Stimulated activated CD4-positive, alpha-beta T cell treated with anti-CD3 and anti-CD28 coated beads, Interleukin-15, amount 100 ng/mL, for 1 hour (primary cell): ENCODE measurements at places on chromosomes 3 and 15.

DNA sequence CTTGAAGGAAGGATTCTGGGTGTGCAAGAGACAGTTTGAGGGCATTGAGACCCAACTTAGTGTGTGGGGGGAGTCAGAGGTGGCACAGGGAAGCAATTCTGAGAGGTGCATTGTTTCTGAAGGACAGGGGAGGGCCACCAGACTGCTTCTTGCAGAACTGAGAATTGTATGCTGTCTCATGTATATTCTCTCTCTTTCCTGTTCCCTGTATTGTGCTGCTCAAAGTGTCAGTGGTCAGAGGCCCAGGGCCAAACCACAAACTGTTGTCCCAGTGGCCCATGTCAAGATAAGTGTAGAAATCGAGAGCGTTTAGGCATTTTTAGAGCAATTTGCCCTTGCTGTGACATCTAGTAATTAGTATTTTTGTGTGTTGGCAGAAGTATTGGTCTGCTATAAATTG, 567.1 kb downstream of the EDEM1 start:
- no peak for DNase-seq

- DNase-seq = no peak
These were observed 90.2 kb downstream of the EDEM1 start for GRCh38 chr3:5277612-5278236.

GRCh38 chr3:152126260-152126659, 142.5 kb upstream of the MBNL1 start:
- DNase-seq = no peak

- no peak for DNase-seq
These were observed 132.7 kb downstream of the EEFSEC start for GRCh38 chr3:128285967-128286321.

GRCh38 chr3:5035113-5035512, 55.9 kb downstream of the BHLHE40 start:
- no peak for DNase-seq
